ENCODE measurements at places on chromosomes 6 and 20.
A peak's percentile ranks its signal among the peaks of the same experiment; 100 is the strongest.

DNA sequence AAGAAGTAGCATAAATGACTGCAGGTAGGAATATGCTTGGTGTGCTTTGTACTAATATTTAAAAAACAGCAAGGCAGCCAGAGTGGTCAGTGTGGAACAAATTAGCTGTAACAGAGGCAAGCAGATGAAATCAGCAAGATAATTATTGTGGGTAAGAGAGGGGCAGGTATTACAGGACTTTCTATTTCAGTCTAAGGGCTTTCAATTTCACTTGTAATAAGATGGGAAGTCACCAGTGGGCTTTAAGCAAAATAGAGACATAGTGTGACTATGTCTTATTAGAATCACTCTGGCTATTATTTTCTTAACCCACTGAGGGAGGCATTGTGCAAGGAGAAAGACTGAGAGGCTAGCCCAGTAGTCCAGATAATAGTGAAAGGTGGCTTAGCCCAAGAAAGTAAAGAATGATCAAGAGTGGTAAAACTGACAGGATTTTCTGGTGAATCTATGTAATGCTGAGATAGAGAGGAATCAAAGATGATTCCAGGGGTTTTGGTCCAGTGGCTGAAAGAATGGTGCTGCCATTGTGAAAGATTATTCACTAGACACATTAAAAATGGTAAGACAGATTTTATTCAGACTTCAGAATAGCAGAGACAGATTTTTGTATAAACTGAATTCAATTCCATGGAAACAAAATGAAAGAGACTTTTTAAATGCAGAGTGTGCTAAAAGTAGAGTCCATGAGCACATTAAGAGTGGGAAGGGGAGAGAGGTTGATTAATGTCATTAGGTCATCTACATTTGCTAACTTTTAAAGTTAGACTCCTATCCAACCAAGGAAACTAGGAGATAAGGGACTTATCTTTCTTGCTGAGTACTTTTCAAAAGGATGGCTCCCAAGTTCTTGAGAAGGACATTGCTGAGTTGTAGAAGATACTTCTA is 1136.0 kb downstream of the HACE1 start:
- DNase-seq, result no peak

- no peak for DNase-seq
These were observed 171.3 kb downstream of the COL21A1 start for GRCh38 chr6:56076033-56076432.

DNA sequence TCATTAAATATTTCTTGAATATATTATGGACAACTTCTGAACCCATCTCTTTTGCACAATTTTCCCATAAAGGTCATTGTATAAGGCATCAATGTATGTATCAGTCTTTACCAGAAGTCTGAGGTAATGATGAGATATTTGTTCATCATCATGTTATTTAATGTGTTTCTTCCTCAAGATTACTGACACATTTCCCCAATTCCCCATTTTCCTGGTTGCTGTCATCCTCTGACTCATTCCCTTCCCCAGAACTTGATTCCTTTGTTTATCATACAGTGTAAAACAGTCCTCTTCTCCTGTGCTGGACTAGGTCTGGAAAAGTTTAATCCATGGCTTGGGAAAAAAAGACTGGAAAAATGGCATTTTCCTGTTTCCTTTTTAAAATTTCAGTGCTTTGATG is 107.9 kb upstream of the FLRT3 start:
- no peak for DNase-seq

- DNase-seq, result no peak
These were observed 144.1 kb upstream of the KCNK16 start for GRCh38 chr6:39466631-39467030.

GRCh38 chr20:6707321-6707831 is 60.1 kb upstream of the BMP2 start:
- no peak for DNase-seq

GRCh38 chr20:62689861-62690260 is 18.8 kb upstream of the NTSR1 start:
- no peak for DNase-seq

DNA sequence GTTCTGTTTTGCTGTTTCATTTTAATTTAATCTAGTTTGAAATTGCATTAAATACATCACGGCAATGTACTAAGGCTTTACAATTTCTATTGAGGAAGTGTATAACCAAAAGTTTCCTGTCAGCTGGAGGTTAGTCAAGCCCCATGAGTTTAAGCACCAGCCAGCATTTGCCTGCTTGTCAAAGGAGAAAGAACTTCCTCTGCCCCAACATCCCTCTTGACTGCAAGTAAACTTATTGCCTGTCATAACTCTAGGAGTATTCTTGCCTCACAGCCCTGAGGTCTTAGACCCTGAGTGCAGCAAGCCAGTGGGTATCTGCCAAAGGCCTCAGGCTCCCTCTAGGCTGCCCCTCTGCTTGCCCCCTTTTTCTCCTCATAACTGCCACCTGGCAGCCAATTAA is 106.7 kb upstream of the INSM1 start:
- DNase-seq, result no peak

DNA sequence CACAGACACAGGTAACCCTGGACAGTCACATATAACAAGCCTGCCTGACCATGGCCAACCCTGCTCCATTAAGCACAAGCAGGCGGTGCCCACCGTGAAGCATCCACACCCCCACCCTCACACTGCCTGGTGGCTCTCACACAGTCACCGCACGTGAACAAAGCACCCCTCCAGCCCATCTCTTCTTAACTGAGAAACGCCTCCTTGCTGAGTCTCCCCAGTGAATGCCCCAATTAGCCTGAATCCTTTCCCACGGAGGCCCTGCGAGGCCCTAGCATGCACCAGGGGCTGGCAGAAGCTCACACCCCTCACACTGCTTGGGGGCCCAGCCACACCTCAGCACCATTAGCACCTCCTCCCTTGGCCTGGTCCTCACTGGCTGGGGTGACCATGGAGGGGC is 72.3 kb downstream of the GRM4 start:
- DNase-seq, result no peak

GRCh38 chr20:16526433-16527380 is 46.5 kb downstream of the KIF16B start:
- no peak for DNase-seq

DNA sequence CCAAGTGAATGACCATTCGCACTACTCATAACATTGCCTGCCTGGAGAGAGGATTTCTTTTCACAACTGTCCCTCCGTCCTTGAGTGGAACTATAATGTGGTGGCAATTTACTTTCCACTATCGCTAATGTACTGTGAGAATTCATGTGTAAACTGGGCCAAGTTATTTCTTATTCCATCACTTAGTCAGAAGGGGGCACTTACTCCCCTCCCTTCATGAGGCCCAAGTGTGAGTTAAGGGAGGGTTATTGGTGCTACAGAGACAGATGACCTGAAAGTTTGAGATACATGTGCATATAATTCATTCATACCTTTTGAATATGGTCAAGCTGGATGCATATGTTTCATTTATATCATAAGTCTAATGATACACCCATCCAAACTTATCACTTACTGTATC is 65.2 kb upstream of the LOC128125822 start:
- DNase-seq, result no peak

DNA sequence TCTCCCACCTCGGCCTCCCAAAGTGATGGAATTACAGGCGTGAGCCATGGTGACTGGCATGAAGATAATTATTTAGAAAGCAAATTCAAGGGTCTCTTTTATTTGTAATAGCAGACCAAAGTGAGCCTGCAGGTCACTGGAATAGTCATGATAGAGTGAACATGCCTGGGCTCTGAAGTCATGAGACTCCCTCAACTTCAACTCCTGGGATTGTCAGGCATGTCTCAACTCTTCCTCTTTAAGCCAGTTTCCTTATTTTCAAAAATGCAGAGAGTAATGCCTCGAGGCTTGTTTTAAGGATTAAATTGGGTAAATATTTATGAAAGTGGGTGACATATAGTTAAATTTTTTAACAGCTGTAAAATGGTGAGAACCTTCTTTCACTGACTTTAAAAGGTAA is 22.7 kb upstream of the HECA start:
- DNase-seq, result no peak

- no peak for DNase-seq
These were observed 16.8 kb downstream of the SCML4 start for GRCh38 chr6:107807196-107807811.

GRCh38 chr20:1108437-1108920 is 9.9 kb upstream of the PSMF1 start:
- DNase-seq, result peak; percentile 32

DNA sequence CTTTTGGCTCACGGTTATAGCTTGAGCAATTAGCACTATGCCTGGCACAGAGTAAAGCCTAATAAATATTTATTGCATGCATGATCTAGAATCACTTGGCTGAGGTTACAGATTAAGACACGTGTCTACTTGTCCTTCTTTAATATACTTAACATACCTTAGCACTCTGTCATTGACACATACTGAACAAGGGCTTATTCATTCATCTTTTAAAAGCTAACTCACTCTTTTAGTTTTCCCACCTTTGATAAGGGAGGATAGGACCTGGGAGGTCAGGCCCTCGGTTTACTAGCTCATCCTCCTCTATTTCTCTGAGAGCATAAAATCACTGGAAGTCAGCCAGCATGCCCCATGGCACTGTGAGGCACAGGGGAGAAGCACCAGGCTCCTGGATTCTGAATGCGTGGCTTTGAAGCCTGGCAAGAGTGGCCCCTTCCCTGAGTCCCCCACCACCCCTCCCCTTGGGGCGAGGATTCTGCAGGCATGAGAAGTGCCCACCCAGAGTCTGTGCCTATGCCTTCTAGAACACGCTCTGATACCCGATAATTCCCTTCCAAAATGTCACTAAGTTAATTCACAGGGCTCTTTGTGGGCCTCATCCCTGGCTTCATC is 11.2 kb downstream of the ZCCHC3 start:
- DNase-seq, result no peak

- no peak for DNase-seq
These were observed 84.9 kb upstream of the SCAF8 start for GRCh38 chr6:154648188-154648887.

DNA sequence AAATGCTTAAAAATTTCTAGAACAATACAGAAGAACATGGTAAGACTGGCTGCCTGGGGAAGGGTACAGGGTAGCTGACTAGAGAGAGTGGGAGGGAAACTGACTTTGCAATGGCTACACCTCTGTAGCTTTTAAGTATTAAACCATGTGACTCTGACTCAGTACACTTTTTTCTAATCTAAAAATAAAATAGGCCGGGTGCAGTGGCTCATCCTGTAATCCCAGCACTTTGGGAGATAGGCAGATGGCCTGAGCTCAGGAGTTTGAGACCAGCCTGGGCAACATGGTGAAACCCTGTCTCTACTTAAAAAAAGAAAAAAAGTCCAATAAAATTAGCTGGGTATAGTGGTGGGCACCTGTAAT is 18.5 kb downstream of the ATP9A start:
- DNase-seq, result no peak

GRCh38 chr6:142714951-142715785 is 229.8 kb downstream of the HIVEP2 start:
- no peak for DNase-seq

GRCh38 chr20:41135187-41135887 is 2.0 kb upstream of the PLCG1 start:
- DNase-seq, result no peak

All from GM12892 (cell line).